HEK293T (cell line): ENCODE measurements at places on chromosomes 16 and 17.
A peak's percentile ranks its signal among the peaks of the same experiment; 100 is the strongest.

DNA sequence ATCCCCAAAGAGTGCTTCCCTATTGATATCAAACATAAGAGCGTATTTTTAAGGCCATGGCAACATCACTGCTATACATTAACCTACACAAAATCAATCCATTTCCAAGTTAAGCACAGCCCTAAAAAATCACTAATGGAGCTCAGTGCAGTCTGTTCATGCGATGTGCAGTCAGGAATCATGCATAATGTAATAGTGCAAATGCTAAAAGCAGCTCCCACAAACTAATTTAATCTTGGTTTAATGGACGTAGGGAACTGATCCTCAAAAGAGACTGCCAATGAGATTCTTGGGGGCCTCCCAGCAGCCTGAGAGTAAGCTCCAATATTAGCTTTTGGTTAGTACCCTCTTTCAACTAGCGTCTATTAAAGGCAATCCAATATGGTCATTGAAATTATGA is 245.9 kb downstream of the TOX3 start:
- no peak for DNase-seq

DNA sequence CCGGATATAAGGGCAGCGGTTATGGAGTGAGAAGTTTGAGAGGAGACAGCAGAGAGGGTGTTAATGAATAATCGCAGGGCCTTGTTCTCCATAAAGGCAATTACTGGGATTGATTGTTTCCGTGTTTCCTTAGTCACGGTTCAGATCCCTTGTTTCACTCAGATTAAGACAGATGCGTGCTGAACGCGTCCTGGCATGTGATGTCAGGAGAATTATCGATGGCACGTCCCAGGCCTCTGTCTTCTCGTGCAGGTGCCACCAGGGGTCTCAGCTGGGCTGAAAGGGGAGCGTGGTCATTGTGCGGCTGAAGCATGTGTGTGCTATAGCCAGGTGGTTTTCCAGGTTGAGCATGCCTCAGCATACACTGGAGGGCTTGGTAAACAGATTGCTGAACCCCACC is 142.4 kb upstream of the NOL11 start:
- no peak for DNase-seq

GRCh38 chr16:46788891-46789474 is 40.8 kb upstream of the MYLK3 start:
- no peak for DNase-seq

DNA sequence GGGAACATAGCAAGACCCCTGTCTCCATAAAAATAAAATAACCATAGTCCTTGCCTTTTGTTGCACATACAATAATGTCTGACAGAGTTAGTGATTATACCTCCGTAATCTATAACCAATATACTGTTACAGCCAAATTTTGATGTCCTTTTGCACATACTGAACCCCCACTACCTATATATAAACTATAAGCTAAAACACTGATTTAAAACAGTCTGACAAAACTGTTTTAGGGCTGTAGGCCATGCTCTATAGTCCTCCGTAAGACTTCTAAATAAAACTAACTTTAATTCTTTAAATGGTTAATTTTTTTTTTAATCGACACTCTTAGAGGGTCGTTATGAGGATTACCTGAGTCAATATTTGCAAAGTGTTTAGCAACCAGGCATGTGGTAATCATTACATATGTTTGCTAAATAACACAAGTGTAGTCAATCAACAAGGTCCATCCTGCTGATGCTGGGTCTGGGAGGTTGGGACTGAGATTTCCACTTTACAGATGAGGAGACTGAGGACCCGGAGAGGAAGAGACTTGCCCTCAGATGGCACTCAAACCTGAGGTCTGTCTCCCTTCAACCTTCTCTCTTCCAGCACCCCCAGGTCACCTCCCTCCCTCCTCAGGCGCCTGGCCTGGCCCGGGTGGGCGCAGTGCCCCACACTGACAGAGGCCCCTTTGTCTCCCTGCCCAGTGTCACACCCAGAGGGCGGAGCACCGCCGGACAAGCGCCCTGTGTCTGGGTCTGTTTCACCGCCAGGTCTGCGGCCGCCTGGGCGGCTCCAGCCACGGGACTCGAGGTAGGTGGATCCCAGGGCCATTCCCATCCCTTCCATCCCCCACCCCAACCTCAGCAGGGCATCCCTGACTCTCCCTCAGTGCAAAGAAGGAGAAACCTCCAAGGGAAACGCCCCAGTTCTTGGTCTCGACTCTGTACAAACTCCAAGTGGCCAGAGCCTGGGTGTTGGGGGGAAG is 10.3 kb downstream of the ZNF385C start:
- no peak for DNase-seq

DNA sequence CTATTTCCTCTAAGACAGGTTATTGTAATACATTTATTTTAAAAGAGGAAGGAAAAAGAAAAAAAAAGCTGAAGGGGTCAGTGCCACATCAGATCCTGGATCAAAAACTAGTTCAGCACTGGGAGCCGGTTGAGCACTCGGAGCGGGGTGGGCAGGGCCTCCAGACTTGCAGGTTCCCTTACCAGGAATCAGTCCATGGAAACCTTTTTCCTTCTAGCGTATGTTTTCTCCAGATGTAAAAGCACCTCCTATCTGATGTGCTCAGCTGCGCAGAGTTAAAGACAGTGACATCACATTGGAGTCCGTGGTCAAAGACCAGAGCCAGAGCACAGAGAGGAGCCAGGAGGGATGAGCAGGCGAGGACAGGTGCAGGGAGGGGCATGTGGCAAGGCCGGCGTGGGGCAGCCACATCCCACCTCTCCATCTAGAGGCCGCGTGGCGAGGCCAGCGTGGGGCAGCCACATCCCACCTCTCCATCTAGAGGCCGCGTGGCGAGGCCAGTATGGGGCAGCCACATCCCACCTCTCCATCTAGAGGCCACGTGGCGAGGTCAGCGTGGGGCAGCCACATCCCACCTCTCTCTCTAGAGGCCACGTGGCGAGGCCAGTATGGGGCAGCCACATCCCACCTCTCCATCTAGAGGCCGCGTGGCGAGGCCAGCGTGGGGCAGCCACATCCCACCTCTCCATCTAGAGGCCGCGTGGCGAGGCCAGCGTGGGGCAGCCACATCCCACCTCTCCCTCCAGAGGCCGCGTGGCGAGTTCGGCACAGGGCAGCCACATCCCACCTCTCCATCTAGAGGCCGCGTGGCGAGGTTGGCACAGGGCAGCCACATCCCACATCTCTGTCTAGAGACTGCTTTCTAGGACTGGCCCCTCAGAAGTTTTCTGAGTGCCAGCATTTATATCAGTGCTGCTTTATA is 166.8 kb upstream of the CHMP6 start:
- DNase-seq, result no peak

GRCh38 chr17:44345454-44346026 is 438 bp downstream of the GRN start:
- peak; percentile 40 for DNase-seq

DNA sequence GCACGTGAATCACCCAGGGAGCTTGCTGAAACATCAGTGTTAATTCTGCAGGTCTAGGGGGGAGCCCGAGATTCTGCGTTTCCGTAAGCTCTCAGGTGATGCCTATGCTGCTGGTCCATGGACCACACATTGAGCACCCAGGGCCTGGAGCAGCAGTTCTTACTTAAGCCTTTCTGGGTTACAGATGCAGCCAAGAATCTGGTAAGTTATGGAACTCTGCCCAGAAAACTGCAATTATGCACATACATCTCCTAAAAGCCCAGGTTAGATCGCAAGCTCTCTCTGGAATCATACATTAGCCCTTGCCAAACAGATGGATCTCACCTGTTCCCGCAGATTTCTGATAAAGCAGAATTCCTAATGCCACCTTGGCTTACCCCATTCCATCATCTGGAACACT is 265.9 kb upstream of the SALL1 start:
- DNase-seq, result no peak

- DNase-seq, result peak; percentile 69
These were observed 43.5 kb downstream of the TBX21 start for GRCh38 chr17:47776330-47777197.

DNA sequence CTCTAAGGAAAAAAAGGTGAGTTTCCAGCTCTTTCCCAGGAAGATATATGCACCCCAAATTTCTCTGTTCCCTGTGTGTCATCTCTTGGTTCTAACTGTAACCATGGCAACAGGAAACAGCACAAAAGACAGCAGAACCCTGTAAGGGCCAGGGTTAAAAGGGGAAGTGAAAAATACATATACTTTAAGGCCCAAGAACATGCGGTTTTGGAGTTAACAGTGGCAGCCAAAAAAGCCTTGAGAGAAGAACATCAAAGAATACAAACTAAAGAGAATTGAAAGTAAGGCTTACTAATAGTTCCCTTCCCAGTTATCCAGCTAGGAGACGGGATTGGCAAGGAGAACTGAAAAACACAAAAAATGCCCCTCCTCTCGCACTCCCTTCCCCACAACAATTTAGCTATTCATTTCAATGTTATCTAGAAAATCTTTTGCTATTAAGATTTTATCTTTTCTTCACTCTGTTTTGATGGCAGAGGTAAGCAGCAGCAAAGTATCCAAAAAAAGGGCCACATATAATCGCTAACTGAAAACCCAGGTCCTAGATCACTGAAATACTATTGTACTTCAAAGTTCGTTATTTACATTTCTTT is 1.5 kb downstream of the SPOP start:
- no peak for DNase-seq

DNA sequence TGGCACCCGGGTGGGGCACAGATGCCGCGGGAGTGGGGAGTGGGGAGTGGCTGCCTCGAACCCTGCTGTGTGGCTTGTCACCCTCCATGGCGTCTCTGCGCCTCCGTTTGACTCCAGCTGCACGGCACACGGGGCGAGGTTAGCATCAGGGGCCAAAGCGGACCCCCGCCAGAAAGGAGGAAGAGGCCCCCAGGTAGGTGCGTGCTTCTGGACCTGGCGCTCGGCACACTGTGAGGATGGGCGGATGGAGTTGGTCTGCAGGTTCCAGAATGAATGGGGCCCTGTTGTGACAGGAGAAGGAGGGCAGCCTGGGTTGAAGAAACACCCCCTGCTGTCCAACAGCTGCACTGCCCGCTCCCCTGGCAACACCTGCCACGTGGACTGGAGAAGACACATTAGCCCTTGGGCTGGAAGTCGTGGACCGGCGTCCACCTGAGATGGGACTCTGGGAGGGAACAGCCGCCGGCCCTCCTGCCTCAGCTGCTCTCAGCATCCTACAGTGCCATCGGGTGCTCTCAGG is 9.4 kb upstream of the FASN start:
- DNase-seq, result no peak

GRCh38 chr17:74241431-74241830 is 28.1 kb downstream of the TTYH2 start:
- no peak for DNase-seq

DNA sequence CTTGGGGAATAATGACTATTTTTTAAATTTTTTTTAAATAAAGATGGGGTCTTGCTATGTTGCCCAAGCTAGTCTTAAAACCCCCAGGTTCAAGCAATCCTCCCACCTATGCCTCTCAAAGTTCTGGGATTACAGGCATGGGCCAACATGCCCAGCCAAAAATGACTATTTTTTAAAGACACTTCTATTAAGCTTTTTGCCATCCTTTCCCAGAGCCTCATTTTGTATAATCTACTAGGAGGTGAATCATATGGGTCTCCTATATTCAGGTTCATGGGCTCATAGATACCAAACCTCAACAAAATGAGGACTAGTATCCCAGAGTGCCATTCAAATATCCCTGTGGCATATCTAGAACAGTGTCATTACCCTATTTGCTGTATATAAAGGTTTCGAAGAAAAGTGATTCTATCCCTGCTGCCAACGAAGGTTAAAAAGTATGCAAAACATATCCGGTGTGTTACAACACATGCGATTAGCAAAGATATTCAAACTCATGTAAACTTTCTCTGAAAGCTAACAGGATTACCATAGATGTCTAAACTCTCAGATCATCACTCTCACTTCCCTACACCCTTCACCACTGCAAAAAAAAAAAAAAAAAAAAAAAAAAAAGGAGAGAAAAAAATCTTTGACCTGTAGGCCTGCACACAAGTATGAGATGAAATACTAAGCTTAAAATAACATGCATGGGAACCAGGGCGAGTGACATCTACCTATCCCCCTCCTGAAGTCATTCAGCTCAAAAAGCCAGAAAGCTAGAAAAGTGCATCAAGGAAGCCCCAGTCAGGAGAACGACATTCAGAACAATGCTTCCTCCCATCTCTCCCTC is 23.5 kb downstream of the XPO6 start:
- DNase-seq, result no peak

- peak; percentile 92 for DNase-seq
These were observed at the start of gene KCNJ2 for GRCh38 chr17:70168977-70169708. Gene KCNJ2, plus strand, starts transcription at chr17:70169532. Its CDS starts 5,508 bp downstream, at chr17:70175040.
